ENCODE measurements at places on chromosomes 13 and 19.

- no peak for DNase-seq
Observed at GRCh38 chr19:29098863-29099481, 114.0 kb downstream of the UQCRFS1 start.

GRCh38 chr13:84927442-84928169, 871.6 kb downstream of the SLITRK6 start:
- no peak for DNase-seq

- DNase-seq, result no peak
Observed at GRCh38 chr13:112113348-112113747, 46.4 kb downstream of the SOX1 start.

DNA sequence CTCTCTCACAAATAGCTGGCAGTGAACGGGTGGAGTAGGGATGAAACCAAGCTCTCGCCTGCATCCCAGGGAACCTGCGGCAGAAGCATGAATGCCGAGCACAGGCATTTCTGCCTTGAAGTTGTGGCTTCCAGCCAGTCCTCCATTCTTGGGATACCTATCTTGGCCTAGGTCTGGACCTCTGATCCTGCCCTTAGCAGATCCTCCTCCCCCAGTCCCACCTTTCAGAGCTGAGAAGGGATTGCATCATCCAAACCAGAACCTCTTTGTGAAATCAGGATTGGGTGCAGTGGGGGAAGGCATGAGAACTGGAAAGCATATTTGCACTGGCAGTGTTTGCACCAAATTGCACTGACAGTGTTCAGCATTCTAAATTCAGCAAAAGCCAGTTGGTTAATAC, 5.8 kb downstream of the ZNF780A start:
- DNase-seq, result no peak

- no peak for DNase-seq
Observed at GRCh38 chr13:66888698-66889097, 341.4 kb downstream of the PCDH9 start.

GRCh38 chr13:47094734-47095434, 198.0 kb upstream of the HTR2A start:
- DNase-seq, result no peak

DNA sequence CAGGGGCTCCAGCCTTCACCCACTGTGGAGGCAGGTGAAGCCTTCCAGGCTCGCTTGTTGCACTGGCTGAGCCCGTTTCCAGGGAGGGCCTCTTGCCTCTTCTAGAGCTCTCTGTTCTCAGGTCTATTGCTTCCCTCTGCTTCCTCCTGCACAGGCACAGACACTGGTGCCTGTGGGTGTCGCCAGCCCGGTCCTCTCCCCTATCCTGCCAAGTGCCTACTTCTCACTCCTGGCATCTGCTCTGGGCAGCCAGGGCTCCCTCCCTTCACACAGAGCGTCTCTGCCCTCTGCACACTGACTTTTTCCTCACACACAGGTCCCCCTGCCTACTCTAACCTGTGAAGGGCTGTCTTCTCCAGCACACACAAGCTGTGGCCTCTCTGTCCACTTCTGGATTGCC, 60.3 kb downstream of the SLC7A9 start:
- DNase-seq, result no peak

DNA sequence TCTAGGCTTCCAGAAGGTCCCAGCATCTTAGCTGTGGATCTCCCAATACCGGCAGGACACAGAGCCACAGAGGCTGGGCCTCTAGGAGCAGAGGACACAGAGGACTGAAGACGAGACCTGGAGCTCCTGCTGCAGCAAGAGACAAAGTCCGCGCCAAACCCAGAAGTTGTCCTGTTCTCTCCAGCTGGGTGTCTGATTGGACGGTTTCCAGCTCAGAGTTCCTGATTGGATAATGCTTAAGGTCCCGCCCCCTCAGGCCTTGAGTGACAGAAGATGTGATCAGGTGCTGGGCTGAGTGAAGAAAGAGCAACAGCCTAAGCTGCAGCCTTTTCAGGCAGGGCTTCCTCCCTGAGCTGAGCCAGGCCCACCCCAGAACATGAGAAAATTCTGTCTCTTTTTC, 59.9 kb upstream of the ZNF85 start:
- no peak for DNase-seq

- no peak for DNase-seq
Observed at GRCh38 chr19:52735734-52736133, 890 bp upstream of the ZNF611 start.

DNA sequence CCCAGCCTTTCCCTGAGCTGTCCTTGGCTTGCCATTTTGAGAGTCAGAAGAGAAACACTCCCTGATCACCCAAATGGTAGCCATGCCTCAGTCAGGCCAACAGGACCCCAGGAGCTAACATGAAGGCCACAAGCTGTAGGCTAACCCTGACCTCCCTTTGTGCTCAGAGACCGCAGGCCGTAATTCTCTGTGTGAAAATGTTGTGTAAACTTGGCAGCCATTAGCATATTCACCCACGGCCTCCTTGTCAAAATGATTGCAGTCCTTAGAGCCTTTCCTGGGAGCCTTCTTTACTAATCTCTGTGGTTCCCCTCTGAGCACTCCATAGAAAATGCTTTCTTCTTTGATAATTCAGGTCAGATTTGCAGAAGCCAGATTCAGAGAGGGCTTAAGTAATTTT, 418.9 kb downstream of the COG6 start:
- no peak for DNase-seq

GRCh38 chr13:112112534-112113276, 45.8 kb downstream of the SOX1 start:
- no peak for DNase-seq

GRCh38 chr13:31903111-31903815, 128.3 kb upstream of the FRY start:
- no peak for DNase-seq

DNA sequence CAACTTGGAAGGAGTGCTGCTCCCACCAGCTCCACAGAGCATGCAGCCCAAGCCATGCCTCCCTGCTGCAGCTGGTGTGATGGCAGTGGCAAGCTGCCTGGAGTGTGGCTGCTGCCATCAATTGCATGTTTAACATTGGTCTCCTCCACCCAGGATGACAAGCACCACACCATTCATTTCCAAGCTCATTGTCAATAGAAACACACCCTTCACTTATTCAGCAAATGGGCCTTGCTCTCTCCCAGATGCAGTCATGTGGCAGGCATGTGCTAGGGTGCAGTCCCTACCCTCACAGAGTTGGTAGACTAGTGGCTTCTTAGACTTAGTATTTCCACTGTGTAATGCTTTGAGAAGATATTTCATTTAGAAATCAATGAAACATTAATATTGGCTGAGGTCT, 70.8 kb upstream of the FGF14 start:
- DNase-seq, result no peak

DNA sequence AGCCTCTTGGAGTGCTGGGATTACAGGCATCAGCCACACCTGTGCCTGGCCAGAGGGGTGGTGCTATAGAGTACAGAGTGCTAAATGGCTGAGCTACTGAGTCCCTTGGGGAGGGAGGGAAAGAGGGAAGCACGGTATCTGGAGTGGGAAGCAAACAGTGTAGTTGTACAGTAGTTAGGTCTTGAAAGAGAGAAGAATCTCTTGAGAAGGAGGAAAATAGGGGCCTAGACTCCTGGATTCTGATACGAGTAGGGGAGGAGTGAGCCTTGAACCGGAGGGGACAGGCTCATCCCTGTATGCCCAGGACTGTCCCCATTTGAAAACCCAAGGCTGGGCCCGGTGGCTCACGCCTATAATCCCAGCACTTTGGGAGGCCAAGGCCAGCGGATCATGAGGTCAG, 5.1 kb downstream of the MYADM start:
- no peak for DNase-seq

GRCh38 chr13:31225998-31226675, 26.4 kb downstream of the B3GLCT start:
- DNase-seq, result no peak

DNA sequence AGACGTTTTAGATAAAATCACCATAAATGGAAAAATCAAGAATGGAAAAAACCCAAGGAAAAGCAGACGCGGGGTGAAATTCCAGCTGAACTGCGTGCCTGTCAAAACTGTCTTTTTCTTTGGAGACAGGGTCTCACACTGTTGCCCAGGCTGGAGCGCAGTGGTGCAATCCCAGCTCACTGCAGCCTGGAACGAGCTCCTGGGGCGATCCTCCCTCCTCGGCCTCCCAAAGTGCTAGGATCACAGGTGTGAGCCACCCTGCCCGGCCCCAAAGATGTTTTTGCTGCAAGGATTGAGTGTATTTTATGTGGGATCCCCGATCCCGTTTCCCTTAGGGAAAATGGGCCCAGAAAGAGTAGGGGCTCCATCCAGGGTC, 875 bp upstream of the PEAK3 start:
- DNase-seq, result no peak

DNA sequence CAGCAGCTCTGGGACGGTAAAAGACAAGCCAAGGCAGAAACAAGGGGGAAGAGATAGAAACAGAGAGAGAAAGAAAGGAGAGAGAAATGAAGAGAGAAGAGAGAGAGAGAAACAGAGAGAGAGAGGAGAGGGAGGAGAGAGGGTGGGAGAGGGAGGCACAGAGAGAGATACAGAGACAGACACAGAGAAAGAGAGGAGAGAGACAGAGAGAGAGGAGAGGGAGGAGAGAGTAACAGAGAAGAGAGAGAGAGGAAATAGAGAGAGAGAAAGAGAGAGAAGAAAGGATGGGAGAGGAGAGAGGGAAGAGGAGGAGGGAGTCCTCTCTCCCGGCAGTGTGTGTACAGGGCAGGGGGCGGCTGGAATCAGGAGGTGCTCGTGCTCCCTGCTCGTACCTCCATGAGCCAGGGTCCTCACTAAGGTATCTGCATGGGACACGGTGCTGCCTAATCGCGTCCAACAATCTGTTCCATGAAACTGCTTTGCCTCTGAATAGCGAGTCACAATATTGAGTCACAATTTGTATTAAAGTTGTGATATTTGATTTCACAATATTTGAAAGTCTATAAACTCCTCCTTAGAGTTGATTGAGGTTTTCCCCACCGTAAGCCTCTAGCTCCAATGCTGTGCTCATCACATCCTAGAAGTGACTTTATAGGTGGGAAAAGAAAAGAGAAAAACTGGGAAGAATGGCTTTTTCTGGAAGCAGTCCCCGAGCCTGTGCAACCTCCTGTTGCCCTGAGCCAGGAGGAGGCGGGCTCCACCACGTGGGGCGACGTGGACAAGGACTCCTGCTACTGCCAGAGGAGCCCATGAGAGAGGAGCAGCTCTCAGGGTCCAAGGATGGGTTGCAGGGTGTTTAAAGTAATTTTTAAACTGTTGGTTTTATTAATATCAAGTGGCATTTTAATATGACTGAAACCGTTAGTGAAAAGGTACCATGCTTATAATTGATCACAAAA, 81.7 kb upstream of the ARHGEF7 start:
- no peak for DNase-seq

GRCh38 chr19:29484876-29485275, 40.9 kb upstream of the VSTM2B start:
- DNase-seq, result no peak

GRCh38 chr19:49930483-49931011, 1.2 kb upstream of the NUP62 start:
- DNase-seq, result no peak

Data from GM12891 (cell line).